ENCODE measurements at places on chromosomes 11 and 22.

GRCh38 chr11:102521121-102521520 is 9.4 kb downstream of the MMP7 start:
- DNase-seq, result no peak

GRCh38 chr11:111604392-111605009 is 2.3 kb downstream of the SIK2 start:
- peak; percentile 16 for DNase-seq

GRCh38 chr11:27610280-27610679 is 90.0 kb downstream of the BDNF start:
- DNase-seq, result no peak

DNA sequence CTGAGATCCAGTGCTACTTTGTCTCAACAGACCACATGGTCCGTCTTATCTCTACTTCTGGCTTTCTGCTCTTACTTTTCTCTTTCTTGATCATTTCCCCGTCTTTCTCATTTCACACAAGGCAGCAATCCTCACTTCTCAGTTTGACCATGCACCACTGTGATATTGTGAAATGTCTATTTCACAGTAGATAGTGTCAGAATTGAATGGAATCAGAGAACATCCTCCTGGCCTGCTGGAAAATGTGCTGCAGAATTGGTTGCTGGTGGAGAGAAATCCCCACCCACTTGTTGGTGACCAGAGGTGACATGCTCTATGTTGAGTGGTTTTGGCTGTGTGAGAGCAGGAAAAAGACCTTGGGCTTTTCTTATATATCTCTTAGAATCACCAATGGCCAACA is 57.8 kb upstream of the RCN1 start:
- no peak for DNase-seq

- no peak for DNase-seq
Observed at GRCh38 chr11:72721689-72722049, 30.5 kb downstream of the ARAP1 start.

DNA sequence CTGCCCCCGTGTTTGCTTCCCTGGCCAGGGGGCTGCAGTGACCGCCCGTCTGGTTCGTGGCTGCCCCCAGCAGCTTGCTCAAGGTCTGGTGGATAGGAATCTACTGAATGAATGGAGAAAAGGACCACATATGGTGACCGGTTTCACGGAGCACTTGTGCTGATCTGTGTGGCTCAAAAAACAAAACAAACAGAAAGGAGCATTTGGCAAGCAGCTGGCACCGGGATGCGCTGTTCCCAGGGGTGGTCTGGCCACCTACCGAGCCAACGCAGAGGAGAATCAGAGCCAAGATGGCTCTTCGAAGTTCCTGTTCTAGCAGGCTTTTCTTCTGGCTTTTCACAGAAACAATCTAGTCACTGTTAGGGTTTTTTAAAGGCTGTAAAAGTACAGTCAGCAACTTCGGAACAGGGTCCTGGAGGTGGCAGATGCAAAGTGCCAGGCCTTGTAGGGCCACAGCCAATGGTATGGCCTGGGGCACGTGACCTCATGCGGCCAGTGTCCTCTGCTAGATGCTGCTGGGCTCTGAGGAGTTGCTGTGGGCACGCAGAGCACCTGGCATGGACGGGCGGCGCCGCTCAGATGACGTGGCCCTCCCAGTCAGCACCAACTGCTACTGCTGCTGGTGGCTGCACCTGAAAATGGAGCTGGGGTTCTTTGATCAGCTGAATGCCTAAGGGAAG is 27.3 kb upstream of the PACSIN2 start:
- peak; percentile 59 for DNase-seq

GRCh38 chr22:43953988-43954785 is 1.1 kb upstream of the SAMM50 start:
- no peak for DNase-seq

GRCh38 chr11:36818410-36818809 is 220.4 kb upstream of the RAG2 start:
- no peak for DNase-seq

DNA sequence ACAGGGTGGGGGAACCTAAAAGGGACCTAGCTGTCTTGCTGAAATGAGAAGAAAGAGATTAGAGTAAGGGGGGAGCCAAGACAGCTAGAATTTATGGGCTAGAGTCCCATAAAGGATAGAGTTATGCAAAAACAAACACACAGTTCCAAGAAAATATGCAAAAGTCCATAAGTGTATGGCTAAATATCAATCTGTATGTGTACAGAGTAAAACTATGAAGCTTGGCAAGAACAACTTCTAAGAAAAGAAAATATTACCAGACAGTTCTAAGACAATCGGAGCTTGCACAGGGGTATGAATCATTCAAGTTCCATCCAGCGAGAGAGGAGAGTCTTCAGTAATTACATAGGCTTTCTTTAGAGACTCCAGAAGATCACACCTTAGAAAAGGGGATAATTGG is 41.8 kb downstream of the GDPD4 start:
- no peak for DNase-seq

DNA sequence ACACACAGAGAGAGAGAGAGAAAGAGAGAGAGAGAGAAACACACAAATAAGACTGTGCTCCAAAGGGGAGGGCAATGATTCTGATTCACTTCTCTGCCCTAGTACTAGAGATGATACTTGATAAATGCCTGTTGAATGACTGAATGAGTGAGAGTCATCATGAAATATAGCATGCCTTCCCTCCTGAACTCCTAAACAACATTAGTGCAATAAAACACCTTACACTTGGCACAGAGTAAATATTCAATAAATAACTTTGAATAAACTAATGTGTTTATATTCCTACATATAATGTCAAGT is 511.2 kb upstream of the RAG2 start:
- DNase-seq, result no peak

DNA sequence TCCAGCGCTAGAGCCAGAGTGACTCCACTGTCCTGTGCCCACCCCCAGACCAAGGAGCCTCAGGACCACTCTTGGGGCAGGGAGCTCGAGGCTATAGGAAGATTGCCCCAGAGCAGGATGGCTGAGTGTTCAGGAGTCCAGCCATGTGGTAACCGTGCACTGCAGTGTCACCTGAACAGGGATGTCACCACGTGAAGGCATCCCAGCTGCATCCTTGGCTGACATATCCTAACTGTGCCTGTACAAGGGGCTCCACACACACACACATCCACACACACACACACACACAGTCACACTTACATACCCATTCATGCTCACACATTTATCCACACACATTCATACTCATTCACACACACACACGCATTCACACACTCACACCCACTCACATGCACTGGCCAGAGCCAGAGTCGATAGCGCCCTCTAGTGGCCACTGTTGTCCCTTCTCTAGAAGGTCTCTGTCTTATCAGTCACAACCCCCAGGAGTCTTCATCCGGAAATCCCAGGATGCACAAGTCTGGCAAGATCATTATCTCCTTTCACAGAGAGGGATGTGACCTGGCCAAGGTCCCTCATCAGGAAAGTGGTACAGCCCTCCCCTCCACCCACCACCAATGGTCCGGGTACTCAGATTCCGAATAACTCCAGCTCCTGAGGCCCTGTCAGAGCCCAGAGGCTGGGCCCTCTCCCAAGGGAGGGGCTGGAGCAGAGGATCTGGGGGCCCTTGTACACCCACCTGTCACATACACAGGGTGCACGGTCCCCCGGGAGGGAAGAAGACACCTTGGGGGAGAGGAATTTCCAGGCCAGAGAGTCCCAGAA is 55.1 kb downstream of the IGLL5 start:
- peak; percentile 7 for DNase-seq

DNA sequence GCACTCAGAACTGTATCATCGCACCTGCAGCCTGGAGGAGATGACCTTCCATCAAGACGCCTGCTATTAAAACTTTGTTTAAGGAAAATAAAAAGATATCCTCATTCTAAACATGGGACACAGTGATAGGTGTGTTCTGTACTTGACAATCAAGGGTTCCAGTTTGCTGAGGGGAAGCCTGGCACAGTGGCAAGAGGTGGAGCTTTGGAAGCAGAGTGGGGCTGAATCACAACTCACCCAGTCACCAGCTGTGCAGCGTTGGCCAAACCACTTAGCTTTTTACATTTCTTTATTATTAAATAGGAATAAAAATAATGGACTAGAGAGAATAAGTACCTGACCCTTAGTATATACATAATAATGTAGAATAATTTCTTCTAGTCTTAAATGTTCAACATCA is 220.7 kb downstream of the TENM4 start:
- no peak for DNase-seq

DNA sequence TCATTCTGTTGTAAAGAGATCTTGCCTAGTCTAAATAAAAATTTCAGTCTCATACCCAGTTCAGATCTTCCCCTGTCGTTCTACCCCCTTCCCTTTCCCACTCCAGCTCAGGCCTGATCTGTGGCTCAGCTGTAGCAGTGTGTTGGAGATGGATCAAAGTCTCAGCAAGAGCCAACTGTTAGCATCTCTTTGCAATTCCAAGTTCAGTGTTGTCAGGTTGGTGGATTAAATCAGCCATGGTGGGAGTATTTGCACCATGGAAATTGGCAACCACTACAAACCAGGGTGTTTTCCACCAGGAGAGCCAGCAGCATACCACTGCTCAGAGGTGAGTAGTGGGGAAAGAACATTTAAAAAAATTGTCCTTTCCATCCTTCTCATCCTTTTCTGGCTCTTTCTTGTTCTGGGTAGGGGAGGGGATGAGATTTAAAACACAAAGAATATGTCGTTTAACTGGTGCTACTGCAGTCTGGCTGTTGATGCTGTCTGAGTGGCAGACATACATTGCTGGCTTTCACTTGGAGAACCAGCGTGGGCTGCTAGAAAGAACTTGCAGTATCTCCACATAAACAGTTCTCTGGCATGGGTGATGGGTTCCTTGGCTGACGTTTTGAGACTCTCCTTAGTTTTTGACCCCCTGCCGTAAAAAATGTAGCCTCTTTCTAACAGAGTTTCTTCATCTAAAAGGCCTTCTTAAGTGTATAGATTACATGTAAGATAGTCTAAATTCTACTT is 514.1 kb downstream of the RAB38 start:
- no peak for DNase-seq

GRCh38 chr22:46010951-46011626 is 34.1 kb upstream of the WNT7B start:
- no peak for DNase-seq

DNA sequence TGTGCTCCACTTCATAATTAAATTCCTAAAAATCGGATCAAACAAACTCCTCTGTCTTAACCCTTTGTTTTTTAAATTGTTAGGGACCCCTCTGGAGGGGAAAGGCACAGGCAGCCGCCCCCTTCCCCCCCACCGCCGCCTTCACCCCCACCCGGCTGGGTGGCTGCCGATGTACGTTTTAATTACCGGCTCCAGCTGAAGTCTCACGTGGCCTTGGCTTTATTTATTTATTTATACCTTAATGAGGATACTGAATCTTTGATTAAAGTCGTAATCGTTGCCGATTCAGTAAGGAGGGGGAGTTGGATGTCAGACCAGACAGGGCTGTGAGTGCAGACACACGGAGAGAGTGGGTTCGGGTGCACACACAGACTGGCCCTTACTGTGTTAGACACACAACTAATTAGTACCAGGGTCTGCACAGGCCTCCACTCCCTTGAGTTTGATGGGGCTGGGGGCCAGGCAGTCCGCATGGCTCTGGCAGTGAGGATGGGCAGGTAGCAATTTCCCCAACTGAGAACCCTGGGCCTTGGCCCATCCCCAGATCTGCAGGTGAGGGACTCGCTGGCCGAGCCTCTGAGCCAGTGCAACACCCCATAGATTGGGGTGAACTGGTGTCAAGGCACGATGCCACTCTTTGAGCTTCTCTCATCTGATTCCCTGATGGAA is 51.3 kb upstream of the NNMT start:
- DNase-seq, result no peak

GRCh38 chr22:50090412-50090714 is 557 bp downstream of the MOV10L1 start:
- DNase-seq, result no peak

GRCh38 chr11:61057615-61058014 is 44.7 kb upstream of the CD5 start:
- DNase-seq, result no peak

GRCh38 chr11:63586451-63587166 is 23.4 kb upstream of the PLAAT2 start:
- no peak for DNase-seq

GRCh38 chr22:49208768-49209252 is 618.9 kb downstream of the BRD1 start:
- no peak for DNase-seq

- DNase-seq, result no peak
Observed at GRCh38 chr22:44698531-44699421, 3.2 kb upstream of the PRR5 start.

GRCh38 chr11:65434057-65434666 is 11.6 kb downstream of the NEAT1 start:
- no peak for DNase-seq

- DNase-seq, result peak; percentile 23
Observed at GRCh38 chr22:38415561-38416321, 39.3 kb downstream of the KCNJ4 start.

DNA sequence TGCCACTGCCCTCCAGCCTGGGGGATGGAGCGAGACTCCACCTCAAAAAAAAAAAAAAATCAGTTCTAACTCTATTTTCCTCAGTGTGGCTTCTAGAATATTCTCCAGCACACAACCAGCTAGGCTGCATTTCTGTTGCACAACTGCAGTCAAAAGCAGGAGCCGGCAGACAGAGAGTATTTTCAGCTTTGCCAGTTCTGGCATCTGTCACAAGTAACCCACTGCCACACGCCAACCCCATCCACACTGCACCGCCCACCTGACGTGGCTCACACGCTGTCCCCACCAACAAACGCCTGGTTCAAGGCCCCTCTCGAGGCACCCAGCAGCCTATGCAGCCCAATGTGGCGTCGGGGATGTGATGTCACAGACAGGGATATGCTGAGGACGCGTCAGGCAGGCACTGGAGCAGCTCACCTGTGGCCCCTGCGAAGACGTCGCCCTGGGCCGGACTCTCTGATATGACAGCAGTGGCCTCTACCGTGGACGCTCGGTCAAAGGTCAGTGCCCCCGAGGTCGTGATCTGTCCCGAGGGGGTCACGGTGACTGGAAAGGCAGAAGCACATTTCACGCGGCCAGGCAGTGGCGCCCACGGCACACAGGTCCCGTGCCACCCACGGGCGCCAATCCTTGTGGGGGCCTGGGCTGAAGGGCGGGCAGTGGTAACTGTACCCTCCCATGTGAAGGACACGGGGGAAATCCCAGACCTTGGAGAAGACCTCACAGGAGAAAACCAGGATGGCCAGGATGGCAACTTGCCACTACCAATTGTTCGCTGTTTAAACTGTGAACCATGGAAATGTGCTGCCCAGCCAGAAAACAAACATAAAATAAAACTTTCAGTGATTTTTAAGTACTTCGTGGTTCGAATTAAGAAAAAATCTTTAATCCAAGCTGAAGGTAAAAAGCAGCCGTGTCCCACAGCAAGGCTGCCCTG is 15.5 kb downstream of the DEAF1 start:
- no peak for DNase-seq

- no peak for DNase-seq
Observed at GRCh38 chr22:37329238-37330140, 47.2 kb downstream of the CYTH4 start.

DNA sequence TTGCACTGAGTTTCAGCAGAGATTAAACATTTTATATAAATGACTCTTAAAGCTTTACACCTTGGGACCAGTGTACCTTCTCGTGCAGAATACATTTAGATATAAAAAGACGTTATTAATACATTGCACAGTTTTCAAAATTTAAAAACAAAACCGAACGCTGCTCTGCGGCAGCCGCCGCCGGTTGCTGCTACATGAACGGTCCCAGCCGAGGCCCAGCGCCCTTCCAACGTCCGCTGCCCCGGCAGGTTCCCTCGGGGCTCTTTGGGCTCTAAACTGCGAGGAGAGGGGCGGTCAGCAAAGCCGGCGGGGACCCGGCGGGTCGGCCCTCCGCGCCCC is 2.0 kb downstream of the CDKN1C start:
- no peak for DNase-seq

- DNase-seq, result no peak
Observed at GRCh38 chr11:118615282-118615975, 8.0 kb downstream of the PHLDB1 start.

- no peak for DNase-seq
Observed at GRCh38 chr11:18522388-18522787, 4.4 kb downstream of the TSG101 start.
